ENCODE measurements at places on chromosomes 7 and 10.

DNA sequence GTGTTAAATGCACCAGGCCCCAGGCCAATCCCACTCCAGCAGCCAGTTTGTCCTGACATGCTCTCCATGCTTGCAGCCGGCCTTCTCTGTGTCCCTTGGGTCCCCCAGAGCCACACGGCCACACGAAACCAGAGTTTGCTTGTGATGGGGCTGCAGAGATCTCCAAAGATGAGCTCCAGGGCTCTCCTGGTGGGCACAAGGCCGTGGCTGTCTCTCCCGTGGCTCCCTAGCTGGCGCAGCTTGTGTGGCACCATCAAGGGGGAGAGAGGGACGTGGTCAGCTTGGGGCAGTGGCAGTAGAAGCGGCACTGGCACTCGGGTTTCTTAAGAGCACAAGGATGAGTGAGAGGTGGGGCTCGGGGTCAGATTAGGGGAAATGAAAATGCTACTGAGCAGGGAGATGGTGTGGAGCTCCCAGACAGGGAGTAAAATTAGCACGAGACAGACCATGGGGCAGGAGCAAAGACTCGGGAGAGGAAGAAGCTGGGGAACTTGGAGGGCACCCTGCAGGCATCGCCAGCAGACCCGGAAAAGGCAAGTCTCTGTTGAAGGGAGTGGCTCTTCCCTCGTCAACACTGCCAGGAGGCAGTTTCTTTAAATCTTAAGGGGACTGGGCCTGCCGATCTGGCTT is 572.5 kb upstream of the FOXK1 start:
- DNase-seq, result no peak

DNA sequence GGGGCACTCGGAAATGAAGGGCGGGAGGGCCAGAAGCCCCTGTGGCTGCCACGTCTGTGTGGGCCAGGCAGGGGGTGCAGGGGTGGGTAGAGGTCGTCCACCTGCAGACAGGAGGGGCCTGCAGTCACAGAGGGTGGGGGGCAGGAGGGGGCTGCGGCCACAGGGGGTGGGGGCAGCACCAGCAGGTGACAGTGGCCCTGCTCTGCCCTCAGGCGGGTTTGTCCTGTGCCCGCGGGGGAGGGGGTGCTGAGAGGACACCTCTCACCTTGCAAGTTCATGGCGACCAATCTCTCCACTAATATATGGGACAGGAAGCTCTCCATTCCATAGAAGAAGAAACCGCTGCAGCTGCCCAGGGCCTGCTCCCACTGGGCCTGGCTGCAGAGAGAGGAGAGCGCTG is 26.6 kb upstream of the NKX6-2 start:
- DNase-seq, result no peak

DNA sequence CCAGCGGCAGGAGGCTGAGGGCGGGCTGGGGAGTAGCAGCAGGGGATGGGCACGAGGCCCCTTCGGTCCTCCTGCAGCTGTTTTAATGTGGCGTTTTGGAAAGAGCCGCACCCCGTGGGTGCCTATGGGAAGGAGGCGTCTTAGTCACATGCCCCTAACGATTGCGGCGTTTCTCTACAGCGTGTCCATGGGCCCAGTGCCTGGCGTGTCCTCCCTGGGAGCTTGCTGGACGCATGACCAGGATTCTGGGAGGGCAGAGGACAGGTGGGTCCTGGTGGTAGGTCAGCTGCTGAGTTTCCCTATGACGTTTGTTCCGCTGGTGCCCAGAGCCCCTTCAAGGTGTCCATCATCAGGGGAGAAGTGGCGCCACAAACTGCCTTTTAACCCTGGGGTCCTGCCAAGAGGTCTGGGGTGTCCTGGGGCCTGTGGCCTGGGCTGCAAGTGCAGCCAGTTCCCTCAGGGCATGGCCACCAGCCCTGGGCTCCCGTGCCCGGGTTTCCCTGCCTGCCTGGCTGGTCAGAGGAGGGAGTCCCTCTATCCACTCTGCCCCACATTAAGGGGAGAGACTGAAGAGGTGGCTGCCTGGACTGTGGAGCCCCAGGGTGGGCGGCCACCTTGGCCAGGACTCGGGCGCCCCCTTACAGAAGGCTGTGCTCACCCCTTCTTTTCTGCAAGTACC is 48.7 kb downstream of the PWWP2B start:
- no peak for DNase-seq

- DNase-seq, result no peak
Measured at GRCh38 chr10:73791871-73792400, 6.5 kb downstream of the ZSWIM8 start.

- no peak for DNase-seq
Measured at GRCh38 chr7:130092598-130092997, 22.3 kb downstream of the KLHDC10 start.

DNA sequence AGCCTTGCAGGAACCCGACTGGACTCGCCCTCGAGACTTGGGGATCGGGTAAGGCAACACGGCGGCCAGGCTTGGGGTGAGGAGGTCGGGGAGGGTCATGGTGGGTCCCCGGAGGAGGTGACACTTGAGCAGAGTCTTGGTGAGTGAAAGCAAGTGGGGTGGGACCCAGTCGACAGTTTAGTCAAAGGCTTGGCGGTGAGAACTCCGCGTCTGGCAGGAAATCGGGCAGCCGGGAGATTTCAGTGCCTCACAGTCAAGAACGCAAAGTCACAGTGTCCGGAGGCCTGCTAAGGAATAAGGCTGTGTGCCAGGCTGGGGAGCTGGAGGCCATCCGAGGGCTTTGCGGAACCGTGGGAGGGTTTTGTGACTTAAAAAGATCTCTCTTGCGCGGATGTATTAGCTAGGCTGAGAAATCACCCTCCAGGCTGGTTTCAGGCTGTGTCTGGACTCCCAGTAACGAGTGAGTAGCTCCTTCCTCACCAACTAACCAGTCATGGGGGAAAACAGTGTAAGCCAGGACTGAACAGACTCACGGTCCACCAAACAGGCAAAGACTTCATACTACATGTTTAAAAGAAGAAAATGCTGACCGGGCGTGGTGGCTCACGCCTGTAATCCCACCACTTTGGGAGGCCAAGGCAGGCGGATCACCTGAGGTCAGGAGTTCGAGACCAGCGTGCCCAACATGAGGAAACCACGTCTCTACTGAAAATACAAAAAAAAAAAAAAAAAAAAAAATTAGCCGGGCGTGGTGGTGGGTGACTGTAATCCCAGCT is 613 bp downstream of the AP5Z1 start:
- DNase-seq, result no peak
